8988T (cell line): ENCODE measurements at places on chromosomes 6 and 20.

- no peak for DNase-seq
Measured at GRCh38 chr6:38570750-38571149, 69.0 kb downstream of the BTBD9 start.

GRCh38 chr6:157982102-157982562, 469 bp downstream of the SYNJ2 start:
- peak; percentile 40 for DNase-seq

- no peak for DNase-seq
Measured at GRCh38 chr20:61387204-61387953, 135.3 kb downstream of the CDH4 start.

DNA sequence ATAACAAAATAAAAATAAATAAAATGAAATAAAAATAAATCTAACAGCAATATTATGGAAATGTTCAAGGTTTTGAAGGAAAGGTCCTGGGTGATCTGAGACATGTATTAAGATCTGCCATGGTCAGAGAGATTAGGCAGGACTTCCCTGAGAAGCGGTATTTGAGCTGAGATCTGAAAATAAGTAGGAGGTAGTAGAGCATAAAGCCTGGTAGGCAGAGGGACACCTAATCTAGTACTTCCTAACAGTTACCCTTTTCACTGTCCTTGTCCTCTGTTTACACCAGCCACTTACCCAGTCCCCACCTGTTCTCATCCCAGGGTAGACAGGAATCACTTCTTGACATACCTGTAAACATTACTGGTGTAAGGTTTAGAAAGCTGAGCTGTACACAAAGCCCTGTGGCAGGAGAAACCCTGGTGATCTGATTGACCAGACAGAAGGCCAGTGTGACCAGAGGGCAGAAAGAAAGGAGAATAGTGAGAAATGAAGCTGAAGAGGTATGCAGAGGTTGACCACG, 8.3 kb upstream of the ZNF318 start:
- no peak for DNase-seq

GRCh38 chr20:18722371-18722770, 91.2 kb upstream of the SCP2D1 start:
- DNase-seq = no peak

DNA sequence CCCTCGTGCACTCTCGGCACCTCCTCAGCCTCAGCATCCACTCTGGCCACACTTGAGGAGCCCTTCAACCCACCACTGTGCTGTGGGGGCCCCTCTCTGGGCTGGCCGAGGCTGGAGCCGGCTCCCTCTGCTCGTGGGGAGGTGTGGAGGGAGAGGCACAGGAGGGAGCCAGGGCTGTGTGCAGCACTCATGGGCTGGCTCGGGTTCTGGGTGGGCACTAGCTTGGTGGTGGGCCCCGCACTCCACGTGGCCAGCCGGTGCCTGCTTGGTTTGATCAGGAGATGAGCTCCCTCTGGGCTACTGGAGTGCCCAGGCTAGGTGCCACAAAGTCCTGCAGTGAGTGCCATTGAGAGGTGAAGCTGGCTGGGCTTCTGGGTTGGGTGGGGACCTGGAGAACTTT, 949.4 kb upstream of the GJE1 start:
- DNase-seq = no peak

GRCh38 chr6:142907544-142907943, 37.4 kb downstream of the HIVEP2 start:
- no peak for DNase-seq

- DNase-seq = no peak
Measured at GRCh38 chr6:132414761-132415160, 13.5 kb upstream of the MOXD1 start.

GRCh38 chr6:153092082-153093013, 38.7 kb downstream of the RGS17 start:
- no peak for DNase-seq

GRCh38 chr6:156113631-156114030, 658.0 kb upstream of the NOX3 start:
- DNase-seq = no peak

GRCh38 chr20:11060423-11061185, 386.8 kb upstream of the JAG1 start:
- no peak for DNase-seq

DNA sequence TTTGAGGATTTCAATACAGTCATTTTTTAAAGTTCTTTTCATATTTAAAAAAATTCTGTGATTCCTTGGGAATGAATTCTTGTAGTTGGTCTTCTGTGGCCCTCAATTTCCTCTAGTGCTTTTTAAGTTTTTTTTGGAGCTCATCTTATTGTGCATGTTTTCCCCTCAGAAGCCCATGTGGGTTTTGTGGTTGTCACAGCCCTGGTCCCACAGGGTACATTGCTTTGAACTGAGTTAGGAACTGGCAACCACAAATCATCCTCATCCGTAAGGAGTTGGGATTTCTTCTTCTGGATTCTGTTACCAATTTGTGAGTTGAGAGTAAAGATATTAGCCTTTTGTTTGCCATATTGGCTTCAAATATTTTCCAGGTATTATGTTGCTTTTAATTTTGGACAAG, 89.9 kb downstream of the AKAP7 start:
- DNase-seq = no peak

DNA sequence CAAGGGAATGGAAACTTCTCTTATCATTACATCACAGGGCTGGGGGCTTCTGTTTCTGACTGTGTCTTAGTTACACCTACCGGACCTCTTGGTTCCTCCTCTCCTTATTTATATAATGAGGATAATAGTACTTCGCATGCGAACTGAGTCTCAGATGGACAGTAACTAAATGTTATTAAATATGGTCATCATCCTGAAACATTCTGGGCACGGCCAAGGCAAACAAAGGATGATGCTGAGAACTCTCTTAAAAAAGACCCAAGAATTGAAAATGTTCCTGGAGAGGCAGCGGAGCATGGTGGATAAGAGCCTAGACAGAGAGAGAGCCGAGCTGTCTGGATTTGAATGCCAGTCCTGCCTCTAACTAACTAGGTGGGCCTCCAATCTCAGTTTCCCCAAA, 119.8 kb upstream of the SASH1 start:
- no peak for DNase-seq

- no peak for DNase-seq
Measured at GRCh38 chr6:118283766-118284165, 264.3 kb upstream of the PLN start.

DNA sequence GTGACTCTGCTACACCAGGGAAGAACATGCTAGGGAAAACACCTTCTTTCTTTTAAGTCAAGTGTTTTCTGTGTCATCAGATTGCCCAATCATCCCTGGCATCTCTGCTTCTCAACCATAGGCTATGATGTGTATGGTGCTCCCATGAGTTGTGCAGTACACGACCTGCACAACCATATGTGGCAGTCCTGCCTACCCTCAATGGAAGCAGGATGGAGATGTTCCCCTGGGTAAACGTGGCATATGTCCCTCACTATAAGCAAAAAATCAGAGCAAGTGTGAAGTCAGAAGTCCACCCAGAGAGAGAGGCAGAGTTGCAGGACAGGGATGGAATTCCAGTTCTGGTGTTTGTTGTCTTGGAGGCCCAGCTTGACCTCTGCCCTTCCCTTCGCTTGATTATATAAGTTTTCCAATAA, 10.3 kb upstream of the SNHG17 start:
- DNase-seq = no peak

GRCh38 chr6:36682328-36683144, 4.0 kb downstream of the CDKN1A start:
- DNase-seq = no peak

GRCh38 chr6:56951049-56951831, 3.7 kb upstream of the BEND6 start:
- DNase-seq = no peak

GRCh38 chr20:57996936-57997890, 231.2 kb downstream of the ANKRD60 start:
- DNase-seq = no peak

DNA sequence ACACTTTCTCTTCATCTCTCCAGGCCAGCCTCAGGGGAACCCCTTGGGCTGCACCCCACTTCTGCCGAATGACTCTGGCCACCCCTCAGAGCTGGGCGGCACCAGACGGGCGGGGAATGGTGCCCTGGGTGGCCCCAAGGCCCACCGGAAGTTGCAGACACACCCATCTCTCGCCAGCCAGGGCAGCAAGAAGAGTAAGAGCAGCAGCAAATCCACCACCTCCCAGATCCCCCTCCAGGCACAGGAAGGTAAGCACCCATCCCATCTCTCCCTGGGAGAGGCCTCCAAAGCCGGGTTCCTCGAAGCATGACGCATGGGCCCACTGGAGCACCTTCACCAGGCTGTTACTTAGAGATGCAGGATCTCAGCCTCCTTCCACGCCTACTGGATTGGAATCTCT, 11.3 kb downstream of the MDFI start:
- DNase-seq = no peak

DNA sequence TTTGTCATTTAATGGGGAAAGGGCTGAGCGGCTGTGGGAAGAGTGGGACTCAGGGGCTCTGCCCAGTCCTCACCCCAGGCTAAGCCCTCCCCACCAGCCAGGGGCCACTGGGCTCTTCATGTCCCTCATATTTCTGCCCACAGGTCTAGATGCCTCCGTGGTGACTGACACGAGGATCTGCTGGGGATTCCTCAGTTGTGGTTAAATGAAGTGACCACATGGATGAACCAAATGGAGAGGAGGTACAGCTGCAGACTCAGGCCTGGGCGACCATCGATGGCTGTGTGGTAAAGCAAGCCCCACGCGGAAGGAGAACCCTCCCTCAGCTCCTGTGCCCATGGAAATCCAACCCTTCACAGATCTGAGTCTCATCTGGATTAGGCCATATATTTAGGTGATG, 29.4 kb downstream of the RAET1L start:
- no peak for DNase-seq

DNA sequence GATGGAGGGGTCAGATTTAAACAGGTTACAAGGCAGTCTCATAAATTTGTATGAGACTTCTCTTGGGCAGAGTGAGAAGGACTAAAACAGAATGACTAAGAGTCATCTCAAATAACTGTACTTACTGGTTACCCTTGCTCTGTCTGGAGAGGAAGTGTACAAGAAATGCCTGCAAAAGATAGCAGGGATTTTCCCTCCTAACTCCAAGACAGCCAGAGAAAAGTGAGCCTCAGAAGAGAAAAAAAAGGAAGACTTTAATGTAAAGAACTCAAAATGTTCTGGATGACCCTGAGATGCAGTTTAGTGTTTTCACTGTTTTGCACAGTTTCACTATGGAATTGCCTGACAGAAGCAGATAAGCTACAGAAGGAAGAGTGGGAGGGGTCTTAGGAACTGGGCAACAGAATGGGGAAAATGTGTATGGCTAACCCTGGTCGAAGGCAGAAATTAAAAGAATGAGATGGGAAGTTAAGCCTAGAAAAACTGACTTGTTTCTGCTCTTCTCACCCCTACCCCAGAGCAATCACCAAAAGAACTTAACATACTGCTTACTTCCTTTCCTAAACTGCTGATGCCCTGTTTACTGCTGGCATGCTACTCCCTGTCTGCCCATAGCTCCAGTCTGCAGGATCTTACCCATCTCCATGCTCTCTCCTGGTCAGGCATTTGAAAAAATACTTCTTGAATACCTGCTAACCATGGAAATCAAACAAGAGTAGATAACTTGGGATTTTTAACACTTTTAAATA, 98.1 kb upstream of the MARCKS start:
- DNase-seq = no peak

GRCh38 chr6:70246118-70246517, 56.8 kb downstream of the COL9A1 start:
- no peak for DNase-seq

GRCh38 chr6:106894978-106895702, 79.4 kb downstream of the CD24 start:
- no peak for DNase-seq

DNA sequence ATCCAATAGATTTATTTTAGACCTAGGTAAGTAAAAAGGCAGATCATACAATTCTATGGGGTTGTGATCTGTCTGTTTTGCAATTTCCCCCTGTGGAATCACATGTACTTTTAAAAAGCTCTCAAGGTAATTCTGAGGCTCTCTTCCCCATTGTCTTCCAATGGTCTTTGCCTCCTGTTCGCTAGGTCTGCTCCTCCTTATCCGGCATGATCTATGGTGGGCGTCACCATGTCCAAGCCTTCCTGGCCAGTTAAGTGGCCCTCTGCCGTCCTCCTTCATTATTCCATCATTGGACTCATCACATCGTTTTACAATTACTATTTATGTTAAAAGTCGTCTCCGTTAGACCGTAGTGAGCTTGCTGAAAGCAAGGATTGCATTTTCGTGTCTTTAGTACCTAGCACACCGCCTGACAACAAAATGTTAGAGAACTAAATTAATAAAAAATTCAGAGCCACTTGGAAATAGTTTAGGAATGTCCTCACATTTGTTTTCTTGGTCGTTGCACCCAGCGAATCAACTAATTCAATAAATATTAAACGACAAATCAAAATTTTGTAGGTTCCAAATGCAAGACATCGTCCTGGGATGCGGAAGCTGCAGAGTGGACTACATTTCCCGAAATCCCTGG, 2.2 kb upstream of the STXBP5 start:
- DNase-seq = peak; percentile 25

GRCh38 chr6:107697682-107698081, 126.4 kb downstream of the SCML4 start:
- no peak for DNase-seq

DNA sequence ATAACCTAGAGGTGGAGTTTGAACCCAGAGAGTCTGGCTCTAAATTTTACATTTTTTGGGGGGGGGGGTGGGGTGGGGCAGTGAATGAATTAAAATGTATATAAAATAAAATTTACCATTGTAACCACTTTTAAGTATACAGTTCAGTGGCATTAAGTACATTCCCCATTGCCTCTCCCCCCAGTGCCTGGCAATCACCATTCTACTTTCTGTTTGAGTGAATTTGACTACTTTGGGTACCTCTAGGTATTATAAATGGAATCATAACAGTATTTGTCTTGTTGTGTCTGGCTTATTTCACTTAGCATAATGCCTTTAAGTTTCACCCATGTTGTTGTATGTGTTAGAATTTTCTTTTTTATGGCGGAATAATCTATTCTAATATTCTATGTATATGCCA, 2.7 kb downstream of the FAM110A start:
- no peak for DNase-seq

- DNase-seq = no peak
Measured at GRCh38 chr20:55919319-55919718, 86.0 kb downstream of the CBLN4 start.

DNA sequence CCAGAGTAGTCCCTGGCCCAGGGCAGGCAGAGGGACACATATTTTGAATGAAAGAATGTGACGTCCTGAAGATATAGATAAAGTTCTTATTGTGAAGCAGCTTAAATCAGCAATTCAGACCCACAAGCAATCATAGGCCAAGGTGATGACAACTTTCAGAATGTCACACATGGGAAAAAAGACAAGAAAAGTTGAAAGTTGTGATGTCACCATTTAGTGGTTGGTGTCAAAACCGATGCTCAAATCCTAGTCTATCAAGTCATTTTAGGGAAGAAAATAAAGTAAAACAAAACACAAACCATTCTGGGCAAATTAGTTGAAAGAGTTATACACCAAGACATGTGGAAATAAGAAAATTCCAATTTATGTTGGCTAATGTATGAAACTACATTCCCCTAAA, 710.8 kb downstream of the DOK5 start:
- no peak for DNase-seq

DNA sequence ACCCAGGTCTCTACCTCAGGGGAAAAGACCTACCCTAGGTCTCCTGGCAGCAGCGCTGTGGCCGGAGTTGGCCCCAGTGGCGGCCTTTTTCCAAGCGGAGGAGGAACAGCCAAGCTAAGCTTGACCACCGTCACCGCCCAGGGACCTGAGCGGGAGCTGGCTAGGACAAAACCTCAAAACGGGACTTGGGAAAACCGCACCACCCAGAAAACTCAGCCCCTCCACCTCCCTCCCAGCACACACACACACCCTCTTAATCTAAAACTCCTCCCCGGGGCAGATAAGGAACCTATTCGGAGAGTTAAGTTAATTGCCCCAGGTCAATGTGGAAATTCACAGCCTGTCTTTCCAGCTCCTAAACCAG, 2.7 kb upstream of the TRERF1 start:
- no peak for DNase-seq

- DNase-seq = no peak
Measured at GRCh38 chr6:31805939-31806469, 762 bp downstream of the LSM2 start.
